ENCODE measurements at places on chromosomes 4 and X.

DNA sequence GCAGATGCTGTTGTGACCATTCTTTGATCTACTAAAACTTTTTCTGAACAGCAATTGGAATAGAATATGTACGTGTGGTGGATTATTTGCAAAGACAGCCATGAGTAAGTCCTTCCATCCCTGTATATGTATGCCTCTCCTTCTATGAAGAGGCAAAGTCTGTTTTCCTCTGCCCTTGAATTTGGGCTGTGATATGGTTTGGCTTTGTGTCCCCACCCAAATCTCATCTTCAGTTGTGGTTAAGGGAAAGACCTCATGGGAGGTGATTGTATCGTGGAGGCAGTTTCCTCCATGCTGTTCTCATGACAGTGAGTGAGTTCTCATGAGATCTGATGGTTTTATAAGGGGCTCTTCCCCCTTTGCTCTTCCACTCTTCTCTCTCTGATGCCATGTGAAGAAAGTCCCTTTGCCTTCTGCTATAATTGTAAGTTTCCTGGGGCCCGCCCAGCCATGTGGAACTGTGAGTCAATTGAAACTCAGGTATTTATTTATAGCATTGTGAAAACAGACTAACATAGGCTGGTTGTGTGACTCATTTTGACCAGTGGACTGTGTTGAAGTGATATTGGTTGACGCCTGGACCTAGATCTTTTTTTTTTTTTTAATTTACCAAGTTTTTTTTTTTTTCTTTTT, 108.3 kb upstream of the CAMK2D start:
- no peak for DNase-seq

DNA sequence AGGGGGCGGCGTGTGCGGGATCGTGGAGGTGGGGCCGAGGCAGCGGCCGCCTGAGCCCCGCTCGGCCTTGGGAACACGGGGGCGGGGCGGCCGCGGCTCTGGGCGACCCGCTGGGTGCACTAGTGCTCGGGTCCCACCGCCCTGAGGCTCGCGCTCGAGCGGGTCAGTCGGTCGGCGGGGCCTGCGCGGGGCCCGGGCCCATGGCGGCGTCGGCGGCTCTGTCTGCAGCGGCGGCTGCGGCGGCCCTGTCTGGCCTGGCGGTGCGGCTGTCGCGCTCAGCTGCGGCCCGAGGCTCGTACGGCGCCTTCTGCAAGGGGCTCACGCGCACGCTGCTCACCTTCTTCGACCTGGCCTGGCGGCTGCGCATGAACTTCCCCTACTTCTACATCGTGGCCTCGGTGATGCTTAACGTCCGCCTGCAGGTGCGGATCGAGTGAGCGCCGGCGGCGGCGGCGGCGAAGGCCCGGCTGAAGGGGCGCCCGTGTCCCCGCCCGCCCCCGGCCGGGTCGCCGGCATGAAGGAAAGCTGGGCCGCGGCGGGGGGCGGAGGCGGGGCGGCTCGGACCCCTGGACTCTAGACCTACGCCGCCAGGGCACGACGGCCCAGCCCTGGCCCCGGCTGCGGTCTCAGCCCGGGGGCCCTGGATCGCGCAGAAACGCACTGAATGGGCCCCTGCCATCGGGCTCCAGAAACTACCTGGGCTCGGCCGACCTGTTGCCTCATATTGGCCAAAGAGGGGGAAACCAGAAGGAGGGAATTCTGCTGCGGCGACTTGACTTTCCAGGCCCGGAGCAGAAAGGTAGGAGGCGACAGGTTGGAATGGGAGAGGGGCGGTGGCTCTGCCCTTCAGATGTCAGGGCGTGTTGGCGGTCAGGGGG, at the start of gene SMIM10L2A:
TSS of gene SMIM10L2A (plus strand) at position 13 of the 878 bp plus-strand sequence. CDS start at position 201, 188 bp downstream.
- no peak for DNase-seq

- no peak for DNase-seq
These were observed 43.8 kb downstream of the GLRA2 start for GRCh38 chrX:14573161-14573560.

DNA sequence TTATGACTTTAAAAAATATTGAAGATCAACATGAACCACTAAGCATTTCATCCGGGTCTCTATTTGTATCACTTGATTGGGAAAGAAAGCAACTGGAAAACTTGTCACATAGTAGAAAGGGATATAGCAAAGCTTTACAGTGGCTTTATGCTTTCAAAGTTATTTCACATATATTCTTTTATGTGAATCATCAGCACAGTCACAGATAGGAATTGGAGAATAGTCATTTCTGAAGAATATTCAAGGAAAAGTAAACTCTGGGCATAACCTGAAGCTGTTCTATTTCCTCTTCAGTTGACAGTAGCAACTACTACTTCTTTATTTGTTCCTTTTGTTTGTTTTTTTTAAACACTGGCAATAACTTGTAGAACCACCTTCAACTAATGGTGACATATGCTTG, 50.5 kb downstream of the MND1 start:
- DNase-seq = no peak

DNA sequence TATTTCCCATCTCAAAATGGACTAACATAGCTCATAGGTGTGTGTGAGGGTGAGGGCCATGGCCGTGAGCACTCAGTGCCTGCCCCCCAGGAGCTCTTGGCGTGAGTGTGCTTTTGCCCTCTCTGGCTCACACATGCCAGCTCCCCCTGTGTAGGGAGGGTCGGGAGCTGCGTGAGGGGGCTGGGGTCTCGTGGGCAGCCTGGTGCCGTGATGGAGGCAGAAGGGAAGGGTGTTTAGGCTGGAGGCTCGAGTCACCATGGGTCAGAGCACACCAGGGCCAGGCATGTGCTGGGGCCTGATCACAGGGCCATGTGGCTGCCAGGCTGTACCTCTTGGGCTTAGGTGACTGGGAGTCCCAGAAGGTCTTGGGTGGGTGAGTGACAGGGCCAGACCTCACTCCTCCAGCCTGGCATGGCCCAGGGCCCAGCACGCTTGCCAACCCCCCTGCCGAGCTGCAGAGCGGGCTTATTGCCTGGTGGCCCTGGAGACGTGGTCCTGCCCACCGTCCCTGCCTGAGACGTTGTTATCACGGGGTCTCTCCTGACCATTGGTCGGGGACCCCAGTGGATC, 44.0 kb downstream of the ADRA2C start:
- DNase-seq = no peak

- no peak for DNase-seq
These were observed 196.8 kb downstream of the AFAP1 start for GRCh38 chr4:7742807-7743280.

GRCh38 chrX:140712413-140713173, 3.0 kb downstream of the LINC00632 start:
- peak; percentile 30 for DNase-seq

DNA sequence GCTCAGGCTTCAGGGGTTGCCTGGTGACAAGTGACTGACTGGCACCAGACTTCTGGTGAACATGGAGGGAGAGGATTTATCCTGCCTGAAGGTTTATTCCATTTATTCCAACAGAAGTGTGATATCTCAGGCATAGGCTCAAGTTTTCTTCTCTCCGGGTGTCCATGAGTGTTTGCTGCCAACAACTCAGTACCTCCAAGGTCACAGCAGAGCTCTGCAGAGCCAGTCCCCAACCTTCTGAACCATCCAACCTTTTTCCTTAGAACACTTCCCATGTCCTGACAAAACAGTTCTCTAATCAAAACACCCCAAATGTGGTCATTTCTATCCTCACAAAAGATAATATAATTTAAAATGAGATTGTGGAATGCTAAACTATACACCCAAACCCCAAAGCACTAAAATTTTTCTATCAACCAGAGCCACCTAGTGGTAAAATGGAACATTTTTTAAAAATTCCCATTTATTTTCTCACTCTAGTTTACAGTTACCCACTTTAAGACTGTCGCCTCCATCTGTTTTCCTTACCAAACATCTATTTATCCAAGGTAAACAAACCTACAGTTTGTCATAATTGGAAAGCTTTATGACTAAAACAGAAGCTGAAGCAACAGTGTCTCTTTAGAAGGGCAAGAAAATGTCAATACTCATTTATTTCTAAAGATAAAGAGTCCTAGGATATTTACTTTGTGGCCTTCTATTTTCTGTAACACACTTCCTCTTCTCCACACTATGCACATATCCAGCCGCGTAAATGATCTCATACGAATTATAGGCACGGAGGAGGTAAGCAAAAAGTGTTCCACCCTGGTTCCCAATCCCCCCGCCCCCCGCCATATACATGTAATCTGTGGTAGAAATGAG, 39.5 kb downstream of the TMEM154 start:
- DNase-seq = no peak

- DNase-seq = peak; percentile 23
These were observed 584 bp downstream of the SUV39H1 start for GRCh38 chrX:48696909-48697727.

DNA sequence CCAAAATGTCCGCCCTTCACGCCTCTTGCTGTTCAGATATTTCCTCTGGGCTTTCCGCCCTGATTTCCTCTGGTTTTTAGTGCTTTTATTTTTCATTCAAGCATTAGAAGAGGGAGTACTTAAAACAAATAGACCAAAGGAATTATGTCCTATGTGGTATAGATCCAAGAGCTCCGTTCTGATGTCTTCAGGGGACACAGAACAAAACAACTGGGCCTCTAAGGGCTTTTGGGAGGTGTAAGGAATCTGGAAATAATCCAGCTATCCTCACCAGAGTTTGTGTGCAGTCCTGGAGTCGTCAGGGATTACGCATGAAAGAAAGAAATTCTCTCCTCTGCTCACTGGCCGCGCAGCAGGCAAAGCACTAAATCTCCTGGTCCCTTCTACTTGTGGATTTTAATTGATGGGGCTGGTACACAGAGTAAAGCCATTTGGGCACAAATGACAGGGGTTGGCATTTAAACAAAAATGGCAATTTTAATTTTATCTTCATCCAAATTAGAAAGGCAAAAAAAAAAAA, 999.2 kb downstream of the ADGRL3 start:
- DNase-seq = no peak

DNA sequence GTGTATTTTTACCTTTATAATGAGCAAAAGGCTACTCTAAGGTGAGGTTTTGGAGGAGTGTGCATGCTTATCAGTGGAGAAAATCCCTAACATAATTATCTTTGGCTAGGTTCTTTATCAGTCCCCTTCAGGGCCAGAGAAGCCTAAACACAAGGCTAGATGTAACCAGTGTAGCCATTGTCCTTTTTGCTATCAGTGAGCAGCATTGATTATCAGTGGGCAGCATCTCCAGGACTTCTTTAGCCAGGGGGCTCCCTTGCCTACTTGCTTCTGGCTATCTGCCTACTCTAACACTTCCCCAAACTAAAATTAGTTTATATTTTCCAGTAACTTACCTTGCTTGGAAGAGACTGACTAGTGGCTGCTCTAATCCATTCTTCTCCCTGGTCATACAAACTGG, 595.6 kb downstream of the TRAM1L1 start:
- DNase-seq = no peak

GRCh38 chr4:78459327-78459726, 92.2 kb upstream of the ANXA3 start:
- no peak for DNase-seq

- no peak for DNase-seq
These were observed 32.9 kb downstream of the LAMTOR3 start for GRCh38 chr4:99861120-99861905.

DNA sequence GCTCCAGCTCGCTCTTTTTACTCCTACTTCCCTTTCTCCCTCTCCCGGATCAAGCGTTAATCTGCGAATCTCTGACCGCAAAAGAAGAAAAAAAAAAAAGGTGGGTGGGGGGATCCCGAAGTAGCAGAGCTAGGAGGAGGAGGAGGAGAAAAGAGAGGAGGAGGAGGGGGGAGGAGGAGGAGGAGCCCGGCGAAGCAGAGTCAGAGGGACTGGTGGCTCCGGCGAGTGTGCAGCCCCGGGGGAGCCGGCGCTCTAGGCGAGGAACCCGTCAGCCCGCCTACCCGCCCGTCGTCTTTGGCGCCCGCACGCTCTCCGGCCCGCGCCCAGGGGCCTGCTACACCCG, at the start of gene NHSL2:
TSS of gene NHSL2 (plus strand) at position 203 of the 343 bp plus-strand sequence.
- DNase-seq = peak; percentile 34

GRCh38 chr4:72977936-72978485, 91.5 kb downstream of the COX18 start:
- no peak for DNase-seq

DNA sequence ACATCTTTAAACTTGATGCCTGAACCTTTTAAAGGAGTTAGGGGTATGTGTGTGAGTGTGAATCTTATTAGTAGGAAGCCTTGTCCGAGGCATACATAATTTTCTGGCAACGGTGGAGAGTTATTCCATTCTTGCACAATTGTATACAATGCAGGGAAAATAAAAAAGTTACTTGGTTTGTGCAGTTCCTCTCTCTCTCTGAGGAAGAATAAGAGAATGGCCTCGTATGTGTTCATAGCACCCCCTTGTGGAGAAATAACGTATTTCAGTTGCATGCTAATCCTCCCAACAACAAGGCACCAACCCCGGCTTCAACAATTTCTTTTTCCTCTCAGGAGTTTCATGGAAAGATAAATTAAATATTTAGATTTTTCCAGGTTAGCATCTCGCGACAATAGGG, 33.7 kb upstream of the FGF13 start:
- no peak for DNase-seq

GRCh38 chr4:6472387-6473263, at the start of gene PPP2R2C:
TSS of gene PPP2R2C (minus strand) at chr4:6472614. CDS start at chr4:6472229, 385 bp downstream.
- no peak for DNase-seq

DNA sequence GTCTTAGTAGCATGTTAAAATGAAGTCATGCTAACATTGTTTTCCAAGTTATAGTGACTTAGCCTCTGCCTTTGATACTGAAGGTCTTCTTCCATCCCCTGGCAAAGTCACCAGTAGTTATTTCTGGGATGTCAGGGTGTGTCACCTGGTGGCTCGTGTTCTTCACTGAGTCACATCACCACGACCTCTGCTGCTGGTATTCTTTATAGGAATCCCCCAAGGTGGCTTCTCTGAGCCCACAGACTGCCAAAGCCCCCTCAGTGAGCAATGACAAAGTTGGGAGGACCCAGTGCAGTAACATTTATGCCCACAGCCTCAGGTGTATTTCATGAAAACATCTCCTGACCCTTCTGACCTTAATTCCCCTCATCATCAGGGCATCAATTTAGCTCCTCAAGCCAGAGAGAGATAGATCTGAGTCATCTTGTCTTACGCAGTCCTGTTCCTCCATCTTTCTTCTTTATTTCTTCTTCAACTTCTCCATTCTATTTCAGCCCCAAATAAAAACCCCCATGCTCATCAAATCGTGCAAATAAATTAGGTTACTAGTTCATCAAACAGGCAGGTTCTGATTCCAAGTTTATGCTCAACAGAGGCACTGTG, 29.3 kb upstream of the GPRIN3 start:
- no peak for DNase-seq

DNA sequence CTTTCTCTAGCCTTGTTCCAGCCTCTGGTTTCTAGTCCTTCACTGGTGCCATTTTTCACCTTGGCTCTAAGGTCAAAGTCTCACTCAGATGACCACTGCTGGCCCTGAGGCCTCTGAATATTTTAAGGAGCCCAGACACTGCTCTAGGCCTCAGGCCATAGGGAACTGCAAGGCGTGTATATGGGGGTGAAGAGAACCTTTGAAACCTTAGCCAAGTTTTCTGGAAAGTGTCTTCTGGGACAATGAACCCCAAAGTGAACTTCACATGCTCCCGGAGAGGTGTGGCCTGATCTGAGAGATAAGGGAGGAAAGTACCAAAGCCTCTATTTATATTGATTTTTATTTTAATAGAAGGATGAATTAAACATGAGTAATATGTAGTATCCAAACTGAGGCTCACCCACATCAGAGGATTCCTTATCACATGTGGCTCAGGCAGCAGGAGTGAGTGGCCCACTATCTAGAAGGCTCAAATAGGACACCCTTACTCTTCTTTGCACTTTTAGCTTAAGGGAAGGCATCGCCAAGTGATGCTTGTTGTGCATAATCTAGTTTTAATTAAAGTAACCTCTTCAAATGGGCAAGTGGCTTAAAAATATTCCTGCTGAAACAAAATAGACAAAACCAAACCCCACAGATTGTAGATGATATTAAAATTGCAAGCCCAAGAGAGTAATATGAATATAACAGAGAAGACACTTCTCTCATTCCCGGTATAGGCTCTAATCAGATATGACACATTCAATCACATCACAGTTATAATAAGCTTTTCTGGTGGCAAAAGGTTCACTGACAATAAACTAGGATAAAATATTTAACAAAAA, 18.3 kb downstream of the GRPR start:
- no peak for DNase-seq
